ENCODE measurements at places on chromosomes 7 and 10.

GRCh38 chr10:123600177-123600576 is 66.0 kb upstream of the GPR26 start:
- no peak for DNase-seq

GRCh38 chr10:132364594-132364970 is 32.4 kb upstream of the PWWP2B start:
- DNase-seq, result peak; percentile 41

GRCh38 chr10:49356181-49356580 is 39.7 kb downstream of the DRGX start:
- DNase-seq, result no peak

DNA sequence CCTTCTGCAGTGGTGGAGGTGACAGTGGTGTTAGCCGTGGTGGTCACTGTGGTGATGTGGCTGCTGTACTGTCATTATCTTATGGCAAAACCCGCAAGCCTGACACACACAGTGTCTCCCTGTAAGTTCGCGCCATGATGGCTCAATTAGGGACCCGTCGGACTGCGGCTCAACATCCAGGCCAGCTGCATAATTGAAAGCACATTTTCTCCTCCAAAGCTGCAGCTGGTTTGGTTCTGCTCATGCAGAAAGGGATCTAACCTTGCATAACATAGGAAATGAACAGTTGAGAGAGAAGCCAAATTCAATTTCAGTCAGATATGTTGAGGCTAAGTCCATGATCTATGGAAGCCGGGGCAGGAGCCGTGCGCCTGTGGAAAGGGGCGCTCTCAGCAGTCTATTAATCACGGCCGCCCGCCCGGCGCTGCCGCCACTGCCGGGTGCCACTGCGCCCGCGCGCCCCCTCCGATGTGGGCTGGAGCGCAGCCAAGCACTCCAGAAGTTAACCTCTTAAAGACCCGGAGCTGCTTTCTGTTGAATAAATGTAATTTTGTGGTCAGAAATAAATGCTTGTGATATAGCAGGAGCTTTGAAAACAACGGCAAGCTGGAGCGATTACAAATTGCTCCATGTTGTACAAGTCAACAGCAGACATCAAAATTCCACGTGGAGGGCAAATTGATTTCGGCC is 227.7 kb downstream of the CUX1 start:
- DNase-seq, result no peak

DNA sequence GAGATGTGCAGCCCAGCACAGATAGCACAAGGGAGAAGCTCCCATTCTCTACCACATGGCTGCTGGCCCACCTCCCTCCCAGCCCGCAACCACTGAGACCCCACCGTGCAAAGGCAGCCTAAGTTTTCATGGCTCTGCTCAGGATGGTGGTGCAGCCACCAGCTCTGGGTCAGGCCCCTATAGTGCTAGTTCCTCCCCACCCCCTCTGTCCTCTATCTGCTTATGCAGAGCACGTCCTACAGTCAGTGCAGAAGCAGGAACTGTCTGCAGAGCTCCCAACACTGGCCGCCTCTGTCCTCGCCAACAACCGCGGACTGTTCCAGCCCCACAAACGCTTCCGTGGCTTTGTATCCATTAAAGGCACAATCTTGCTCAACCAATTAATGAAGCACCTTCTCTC is 278.9 kb downstream of the GRID1 start:
- no peak for DNase-seq

DNA sequence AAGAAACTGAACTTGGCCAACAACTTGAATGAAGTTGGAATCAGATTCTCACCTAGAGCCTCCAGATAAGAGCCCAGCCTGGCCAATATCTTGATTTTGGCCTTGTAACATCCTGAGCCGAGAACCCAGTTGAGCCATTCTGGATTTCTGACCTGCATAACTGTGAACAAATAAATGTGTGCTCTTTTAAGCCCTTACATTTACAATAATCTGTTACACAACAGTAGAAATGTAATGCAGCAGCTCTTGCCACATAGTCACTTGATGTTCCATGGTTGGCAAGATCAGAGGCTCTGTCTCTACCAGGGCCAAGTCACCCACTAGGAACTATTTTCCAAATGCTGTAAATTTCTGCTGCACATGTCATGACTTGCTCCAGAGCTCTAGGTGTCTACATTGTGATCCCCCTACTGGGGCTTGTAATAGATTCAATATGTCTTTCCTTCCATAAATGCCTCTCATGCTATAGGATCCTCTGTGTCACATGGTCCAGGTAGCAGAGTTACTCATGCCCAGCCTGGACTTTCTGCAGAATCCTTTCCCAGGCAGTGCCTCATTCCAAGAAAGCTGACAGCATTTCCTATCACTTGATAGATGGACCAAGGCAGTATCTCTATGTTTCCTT is 11.4 kb upstream of the RBM20 start:
- no peak for DNase-seq

DNA sequence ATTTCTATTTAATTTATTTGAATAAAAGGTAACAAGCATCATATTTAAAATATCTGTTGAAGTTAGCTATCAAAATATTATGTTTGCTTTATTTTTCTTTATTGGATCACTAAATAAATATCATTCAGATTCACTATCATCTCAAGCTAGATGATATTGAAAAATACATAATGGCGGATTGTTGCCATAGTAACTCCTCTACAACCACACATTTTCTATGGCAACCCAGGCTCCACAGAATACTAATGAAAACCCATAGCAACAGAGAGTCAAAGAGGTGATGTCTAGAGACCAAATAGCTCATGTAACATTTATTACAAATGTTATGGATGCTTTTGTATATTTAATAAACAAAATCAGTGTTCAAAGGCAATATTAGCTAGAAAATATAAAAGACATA is 148.9 kb upstream of the CDK1 start:
- DNase-seq, result no peak

DNA sequence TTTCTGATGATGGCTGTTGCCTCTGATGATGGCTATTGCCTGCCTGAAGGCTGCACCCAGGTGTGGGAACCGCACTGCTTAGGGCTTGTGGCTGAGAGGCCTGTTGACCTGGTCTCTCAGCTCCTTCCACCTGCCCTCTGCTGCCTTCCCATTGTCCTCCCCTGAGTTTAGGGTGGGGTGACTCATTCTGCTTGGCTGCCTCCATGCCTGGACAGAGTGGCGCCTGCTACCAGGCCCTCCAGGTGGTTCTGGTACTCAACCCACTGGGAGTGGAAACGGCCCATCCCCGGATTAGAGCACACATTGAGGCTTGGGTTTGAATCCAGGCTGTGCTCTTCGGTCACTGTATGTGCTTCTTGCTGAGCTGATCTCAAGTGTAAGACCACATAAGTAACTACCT is 120.6 kb downstream of the SEM1 start:
- no peak for DNase-seq

- DNase-seq, result no peak
These were observed 82.5 kb upstream of the SEM1 start for GRCh38 chr7:96792115-96792514.

GRCh38 chr7:27065709-27066108 is 30.1 kb downstream of the HOXA1 start:
- no peak for DNase-seq

- no peak for DNase-seq
These were observed 1214.7 kb downstream of the SORCS3 start for GRCh38 chr10:105855791-105856190.

Data from activated naive CD8-positive, alpha-beta T cell treated with anti-CD3 and anti-CD28 coated beads for 36 hours (primary cell).